Stimulated activated CD4-positive, alpha-beta T cell treated with anti-CD3 and anti-CD28 coated beads, Interleukin-15, amount 100 ng/mL, for 24 hours (primary cell): ENCODE measurements at places on chromosomes 7 and 10.

- DNase-seq, result peak; percentile 15
Measured at GRCh38 chr7:107890493-107890961, 456 bp upstream of the DLD start.

GRCh38 chr10:49008505-49009198 lies 69.0 kb upstream of the LRRC18 start:
- no peak for DNase-seq

DNA sequence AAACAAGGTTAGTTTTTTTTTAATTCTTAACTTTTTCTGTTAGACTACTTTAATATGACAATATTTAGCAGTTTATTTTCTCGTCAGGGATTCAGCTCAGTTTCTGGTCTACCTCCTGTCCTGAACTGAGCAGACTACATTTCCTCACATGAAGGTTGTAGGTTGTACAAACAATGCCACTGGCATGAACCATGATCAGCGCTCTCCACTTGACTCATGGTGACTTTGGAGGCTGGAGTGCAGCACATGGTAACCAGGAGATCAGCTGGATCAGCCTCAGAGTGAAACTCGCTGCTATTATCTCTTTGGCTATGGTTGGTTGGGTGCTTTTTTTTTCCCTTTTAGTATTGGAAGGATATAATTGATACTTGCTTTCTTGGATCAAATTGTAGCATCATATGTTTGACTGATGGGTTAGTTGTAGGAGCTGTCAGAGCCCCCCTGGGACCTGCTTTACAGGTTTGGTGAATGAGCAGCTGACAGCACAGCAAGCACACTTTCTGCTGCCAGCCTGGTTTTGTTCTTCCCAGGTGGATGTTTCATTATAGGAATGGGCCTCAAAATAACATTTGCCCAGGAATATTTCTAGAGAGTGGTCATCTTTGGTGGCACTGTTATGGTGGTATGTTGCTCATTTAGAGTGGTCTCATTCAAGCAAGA lies 556.4 kb downstream of the AUTS2 start:
- no peak for DNase-seq

- no peak for DNase-seq
Measured at GRCh38 chr7:44277391-44277790, 48.0 kb downstream of the CAMK2B start.

- no peak for DNase-seq
Measured at GRCh38 chr10:12062754-12063482, 5.8 kb upstream of the DHTKD1 start.

DNA sequence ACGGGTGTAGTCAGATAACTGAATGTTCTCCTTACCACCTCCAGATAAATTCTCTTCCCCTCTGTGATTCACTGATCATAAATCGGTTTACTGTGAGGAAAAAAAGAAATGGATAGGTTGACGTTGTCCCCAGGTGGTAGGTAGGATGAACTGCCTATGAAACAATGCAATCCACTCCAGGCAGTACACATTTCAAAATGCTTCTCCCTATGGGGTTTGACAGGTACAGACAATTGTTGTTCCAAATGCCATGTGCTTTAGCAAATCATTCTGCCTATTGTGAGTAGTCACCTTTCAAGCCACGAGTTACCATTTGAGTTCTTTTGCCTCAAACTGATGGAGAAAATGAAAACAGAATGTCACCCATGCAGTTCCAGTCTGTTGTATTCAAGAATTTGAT lies 21.8 kb downstream of the VIM start:
- DNase-seq, result no peak

DNA sequence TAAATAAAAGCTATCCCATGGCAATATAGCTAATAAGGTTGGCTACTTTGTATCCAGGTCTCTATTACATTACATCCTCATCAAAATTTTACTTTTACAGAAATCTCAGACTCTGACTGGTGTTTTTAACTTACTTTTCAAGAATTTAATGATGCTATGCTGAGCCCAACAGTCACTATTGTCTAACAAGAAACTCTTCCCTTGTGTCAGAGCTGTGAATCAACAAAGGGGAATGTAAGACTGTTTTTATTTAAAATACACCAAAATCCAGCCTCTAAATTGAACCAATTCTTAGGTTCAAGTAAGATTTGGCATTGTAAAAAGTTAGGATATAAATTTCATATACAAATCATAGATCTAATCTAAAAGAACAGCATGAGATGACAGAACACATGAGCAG lies 7.0 kb downstream of the RTKN2 start:
- no peak for DNase-seq

- DNase-seq, result no peak
Measured at GRCh38 chr10:79018521-79019011, 50.2 kb upstream of the ZMIZ1 start.

- no peak for DNase-seq
Measured at GRCh38 chr10:34729619-34730018, 85.5 kb downstream of the PARD3 start.

GRCh38 chr7:45910855-45911254 lies 10.2 kb downstream of the IGFBP3 start:
- DNase-seq, result no peak

DNA sequence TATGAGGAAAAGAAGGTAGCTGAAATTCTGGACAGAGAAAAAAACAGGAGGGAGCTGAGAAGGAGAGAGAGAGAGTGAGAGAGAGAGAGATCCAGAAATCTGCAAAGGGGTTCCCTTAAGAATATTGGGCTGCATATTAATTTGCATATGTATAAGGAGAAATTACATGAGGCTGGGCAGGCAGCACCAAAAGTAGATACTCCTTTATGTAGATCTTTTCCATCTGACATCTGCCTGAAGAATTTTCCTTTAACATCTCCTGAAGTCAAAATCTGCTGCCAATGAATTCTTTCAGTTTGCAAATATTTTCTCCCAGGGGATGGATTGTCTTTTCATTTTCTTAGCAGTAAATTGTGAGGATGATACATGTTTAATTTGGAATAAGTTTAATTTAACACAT lies 1365.3 kb downstream of the GATA3 start:
- no peak for DNase-seq

GRCh38 chr10:23047201-23048050 lies 48.0 kb upstream of the MSRB2 start:
- no peak for DNase-seq

DNA sequence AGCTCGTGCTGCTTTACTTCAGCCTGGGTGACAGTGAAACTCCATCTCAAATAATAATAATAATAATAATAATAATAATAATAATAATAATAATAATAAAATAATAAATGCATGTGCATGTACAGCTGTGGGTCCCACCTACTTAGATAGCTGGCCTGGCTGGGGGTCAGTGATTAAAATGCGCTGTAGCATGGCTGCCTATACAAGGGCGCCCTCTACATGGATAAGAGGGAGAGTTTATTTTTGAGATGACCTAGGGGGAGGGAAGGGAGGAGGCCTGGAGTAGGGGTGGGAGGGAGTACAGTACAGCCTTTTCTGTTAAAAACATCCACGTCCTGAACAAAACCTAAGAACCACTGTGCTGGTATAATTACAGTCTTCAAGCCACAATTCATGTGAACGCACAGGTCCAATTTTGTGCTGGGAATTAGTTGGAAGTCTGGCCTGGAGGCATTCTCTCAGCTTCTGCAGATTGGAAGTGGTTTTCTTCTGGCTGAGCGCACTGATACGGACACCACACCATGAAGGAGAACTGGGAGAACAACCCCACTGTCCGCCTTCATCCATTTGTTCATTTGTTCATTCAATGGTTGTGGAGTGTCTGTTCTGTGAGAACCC lies 146.5 kb downstream of the TMEM178B start:
- DNase-seq, result no peak

DNA sequence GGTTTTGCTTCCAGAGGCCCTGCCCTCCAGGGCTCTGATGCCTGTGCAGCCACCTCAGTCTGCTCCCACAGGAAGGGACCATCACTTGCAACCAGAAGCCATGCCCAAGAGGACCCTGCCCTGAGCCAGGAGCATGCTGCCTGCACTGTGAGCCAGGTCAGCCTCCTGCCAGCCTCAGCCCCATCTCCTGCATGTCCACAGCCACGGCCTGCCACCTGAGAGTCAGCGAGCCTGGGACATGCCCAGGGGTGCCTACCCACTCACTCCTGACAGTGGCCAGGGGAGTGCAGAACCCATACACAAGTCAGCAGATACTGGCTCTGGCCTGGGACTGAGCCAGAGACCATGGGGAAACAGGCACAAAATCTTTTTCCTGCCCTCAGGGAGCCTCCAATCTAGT lies 6.6 kb upstream of the KCP start:
- DNase-seq, result no peak

- DNase-seq, result no peak
Measured at GRCh38 chr10:12981570-12981969, 19.9 kb downstream of the CCDC3 start.

GRCh38 chr7:18555120-18555519 lies 59.6 kb downstream of the HDAC9 start:
- DNase-seq, result no peak

DNA sequence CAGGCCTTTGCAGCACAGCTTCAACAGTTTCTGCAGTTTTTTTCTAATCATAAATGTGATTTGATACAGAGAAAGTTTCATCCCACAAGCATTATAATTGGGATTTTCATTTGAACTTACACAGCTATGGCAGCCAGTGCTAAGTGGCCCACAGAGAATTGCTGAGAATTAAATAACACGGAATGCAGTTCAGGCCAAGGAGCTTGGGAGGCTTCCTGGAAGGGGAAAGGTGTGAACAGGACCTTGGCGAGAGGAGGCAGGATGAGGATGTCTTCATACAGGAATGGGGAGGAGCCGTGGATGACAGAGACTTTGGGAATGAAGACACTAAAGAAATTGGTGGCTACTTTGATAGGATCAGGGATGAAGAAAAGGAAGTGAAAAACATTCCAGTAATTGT lies 95.3 kb downstream of the ZNF22 start:
- no peak for DNase-seq

DNA sequence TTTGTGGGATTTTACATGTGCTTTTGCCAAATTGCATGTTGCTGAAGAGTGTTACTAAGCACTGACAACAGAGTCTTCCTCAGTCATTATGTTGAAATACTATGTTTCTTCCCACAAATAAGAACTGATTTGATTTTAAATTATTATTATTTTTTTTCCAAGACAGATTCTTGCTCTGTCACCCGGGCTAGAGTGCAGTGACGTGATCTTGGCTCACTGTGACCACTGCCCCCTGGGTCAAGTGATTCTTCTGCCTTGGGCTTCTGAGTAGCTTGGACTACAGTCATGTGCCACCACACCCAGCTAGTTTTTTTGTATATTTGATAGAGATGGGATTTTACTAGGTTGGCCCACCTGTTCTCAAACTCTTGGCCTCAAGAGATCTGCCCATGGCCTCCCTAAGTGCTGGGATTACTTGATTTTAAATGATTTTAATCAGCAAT lies 42.3 kb downstream of the MINPP1 start:
- no peak for DNase-seq

DNA sequence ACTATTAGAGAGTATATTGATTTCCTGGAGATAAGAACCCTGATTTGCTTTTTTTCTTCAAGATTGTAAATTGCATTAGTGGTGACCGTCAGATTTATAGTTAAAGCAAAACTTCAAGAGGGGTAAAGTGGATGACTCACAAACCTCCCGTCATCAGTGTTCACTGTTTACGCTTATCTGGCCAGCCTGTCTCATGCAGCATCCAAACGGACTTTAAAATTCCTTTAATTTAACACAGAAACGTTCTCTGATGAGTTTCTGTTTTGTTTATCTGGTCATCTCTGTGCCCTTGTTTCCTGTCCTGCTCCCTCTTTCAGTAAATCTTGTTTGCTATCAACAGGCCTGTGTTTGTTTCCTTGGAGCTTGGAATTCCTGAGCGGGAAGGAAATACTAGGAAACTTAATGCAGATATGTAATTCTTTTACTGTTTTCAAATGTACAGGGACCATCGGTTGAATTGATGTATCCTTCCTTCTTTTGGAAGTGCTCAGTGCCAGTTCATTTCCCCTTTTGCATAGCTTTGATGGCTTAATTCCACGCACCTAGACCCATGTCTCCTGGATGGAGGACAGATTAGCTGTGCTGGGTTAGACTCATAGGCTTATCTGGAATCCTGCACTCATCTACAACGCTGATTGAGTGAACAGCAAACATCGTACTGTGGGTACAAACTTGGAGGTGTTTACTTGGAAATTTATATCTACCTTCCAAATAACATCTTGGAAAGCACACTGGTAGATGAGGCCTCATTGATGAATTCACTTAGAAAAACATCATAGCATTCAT lies 21.3 kb downstream of the PTPRE start:
- no peak for DNase-seq
